Activated T-cell treated with anti-CD3 and anti-CD28 coated beads for 1 hour (primary cell): ENCODE measurements at places on chromosomes 4 and X.

DNA sequence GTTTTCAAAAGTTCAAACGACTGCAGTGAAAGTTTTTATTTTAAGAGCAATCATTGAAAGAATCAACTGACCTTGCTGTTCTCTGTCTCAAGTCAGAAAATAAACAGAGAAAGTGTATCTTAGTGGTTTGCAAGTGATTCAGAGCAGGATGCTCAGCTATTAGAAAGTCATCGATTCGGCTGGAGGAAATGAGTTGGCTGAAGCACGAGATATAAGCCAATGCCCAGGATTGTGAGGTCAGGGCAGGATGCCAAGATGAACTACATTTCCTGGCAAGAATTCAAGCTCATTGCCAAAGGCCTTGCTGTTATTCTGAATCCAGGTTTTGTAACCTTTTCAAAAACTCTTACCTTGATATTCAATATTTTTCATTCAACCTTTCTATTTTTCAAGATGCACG, 541.4 kb upstream of the BOD1L1 start:
- no peak for DNase-seq

- no peak for DNase-seq
These were observed 441.1 kb downstream of the KCNIP4 start for GRCh38 chr4:21507439-21507838.

GRCh38 chrX:132592880-132593279, 104.0 kb upstream of the MBNL3 start:
- no peak for DNase-seq

GRCh38 chr4:182478475-182478874, 235.3 kb downstream of the TENM3 start:
- no peak for DNase-seq

DNA sequence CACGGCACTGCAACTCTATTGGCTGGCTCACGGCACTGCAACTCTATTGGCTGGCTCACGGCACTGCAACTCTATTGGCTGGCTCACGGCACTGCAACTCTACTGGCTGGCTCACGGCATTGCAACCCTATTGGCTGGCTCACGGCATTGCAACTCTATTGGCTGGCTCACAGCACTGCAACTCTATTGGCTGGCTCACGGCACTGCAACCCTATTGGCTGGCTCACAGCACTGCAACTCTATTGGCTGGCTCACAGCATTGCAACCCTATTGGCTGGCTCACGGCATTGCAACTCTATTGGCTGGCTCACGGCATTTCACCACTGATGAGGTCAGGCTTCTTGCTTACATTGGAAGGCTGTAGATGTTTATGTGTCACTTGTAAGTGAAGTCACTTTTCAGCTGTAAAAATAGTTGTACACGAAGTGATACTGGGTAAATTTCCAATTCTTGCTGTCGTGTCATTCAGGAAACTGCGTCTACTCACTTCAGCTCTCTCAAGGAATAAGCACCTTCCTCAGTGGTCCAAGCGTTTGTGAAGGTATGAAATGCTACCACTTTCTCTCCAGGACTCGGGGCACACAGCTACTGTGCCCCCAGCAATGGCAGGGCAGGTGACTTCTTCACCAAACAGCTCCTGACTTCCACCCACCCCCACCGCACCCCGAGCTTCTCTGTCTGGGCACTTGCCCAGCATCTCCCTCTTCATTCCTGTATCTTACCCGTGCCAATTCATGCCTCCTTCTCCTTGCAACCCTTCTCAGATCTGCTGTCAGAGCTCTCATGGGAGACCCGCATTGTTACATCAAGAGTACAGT, 141.3 kb downstream of the AFAP1 start:
- DNase-seq = no peak

DNA sequence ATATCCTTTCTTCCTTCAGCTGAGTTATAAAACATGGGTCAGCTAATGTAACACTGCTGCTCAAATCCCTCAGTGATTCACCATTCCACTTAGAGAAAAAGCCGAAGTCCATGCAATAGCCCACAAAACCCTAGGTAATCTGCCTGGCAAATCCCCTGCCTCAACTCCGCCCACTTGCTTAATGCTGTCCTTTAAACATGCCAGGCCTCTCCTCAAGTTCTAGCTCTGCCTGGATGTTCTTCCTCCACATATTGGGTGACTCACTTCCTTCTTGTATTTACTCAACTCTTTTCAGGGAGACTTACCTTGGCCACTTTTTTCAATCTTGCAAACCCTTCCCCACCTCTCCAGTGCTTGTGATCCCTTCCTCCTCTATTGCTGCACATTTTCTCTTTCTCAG, 89.8 kb downstream of the EMCN start:
- no peak for DNase-seq

- no peak for DNase-seq
These were observed 52.0 kb upstream of the HS3ST1 start for GRCh38 chr4:11480683-11481082.

GRCh38 chrX:2933125-2933900, 4.2 kb upstream of the ARSD start:
- DNase-seq = no peak

DNA sequence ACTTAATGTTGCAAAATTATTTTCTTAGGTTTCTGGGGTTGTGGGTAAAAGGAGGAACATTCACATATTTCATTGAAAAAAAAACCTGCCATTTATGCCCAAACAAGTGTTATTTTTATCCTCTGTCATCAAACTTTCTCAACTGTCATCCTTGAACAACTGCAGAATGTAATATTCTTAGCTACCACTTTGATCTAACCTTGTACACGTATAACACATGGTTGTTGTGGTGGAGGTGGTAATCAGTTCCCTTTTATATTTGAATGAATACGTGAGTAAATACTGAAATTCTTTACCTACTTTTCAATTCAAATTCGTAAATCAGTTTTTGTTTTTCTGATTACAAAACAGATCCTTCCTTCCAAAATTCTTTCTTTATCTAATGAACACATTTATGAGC, 3.8 kb upstream of the AMMECR1 start:
- no peak for DNase-seq

DNA sequence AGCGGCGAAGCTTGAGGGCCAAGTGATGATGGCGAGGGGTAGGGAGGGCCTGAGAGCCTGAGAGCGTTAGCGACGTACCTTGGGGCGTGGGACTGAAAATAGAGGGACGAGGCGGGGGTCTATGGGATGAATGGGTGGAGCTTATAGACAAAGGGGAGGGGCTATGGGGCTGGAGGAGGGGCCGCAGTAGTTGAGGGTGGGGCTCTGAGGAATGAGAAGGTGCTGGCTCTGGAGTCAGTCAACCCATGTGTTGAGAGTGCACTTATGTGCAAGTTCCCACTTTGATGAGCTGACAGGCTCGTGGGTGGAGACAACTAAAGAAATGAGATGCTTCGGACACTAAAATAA, 488 bp downstream of the TBC1D25 start:
- peak; percentile 33 for DNase-seq

DNA sequence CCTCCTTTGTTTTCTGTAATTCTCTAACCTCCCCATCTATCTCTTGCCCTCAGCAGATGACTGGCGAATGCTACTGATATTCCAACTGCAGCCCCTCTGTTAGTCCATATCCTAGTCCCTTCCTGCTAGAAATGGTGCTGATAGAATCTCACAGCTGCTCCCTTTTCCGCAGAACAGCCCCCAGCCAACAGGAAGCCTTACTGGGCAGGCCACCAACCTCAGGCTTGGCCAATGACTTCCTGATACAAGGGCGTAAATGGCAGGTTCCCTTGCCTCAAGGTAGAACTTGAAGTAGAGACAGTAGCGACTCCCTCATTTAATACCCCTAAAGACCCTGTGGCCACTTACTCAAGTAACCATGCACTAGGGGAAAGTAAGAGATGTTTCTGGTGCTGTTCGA, 26.7 kb upstream of the SLC2A9 start:
- DNase-seq = no peak

DNA sequence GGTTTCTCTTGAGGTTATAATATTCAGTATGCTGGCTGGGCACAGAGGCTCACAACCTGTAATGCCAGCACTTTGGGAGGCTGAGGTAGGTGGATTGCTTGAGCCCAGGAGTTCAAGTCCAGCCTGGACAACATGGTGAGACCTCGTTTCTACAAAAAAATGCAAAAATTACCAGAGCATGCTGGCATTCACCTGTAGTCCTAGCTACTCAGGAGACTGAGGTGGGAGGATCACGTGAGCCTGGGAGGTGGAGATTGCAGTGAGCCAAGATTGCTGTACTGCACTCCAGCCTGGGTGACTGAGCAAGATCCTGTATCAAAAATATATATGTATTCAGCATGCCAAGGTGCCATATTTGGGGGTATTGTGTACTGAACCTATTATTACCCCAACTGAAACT, 552.5 kb downstream of the ADGRL3 start:
- DNase-seq = no peak

GRCh38 chr4:17112292-17112659, 213.8 kb upstream of the LDB2 start:
- DNase-seq = no peak

DNA sequence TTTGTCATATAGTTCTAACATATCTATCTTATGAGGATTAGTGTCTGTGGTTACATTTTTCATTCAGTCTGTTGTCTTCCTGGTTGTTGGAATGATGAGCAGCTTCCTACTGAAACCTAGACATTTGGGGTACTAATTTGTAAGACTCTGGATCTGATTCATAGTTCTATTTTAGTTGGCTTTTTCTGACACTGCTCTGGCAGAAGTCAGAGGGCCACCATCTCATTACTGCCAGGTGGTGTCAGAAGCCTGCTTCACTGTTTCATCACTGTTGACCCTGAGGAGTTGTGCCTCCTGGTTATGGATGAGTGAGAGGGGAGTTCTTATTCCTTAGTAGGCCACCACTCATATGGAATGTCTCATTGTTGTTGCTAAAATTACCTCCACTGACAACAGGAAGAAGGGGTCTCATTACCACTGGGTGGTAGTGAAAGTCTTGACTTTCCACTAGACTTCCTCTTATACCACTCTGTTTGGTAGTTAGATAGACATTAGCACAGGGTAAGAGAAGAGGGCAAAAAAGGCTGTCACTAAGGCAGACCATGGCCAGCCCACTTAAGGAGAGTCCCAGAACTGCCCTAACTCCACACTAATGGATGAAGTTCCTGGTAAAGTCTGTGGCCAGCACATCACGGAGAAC, 395.2 kb downstream of the SPOCK3 start:
- DNase-seq = no peak

GRCh38 chr4:105650190-105650589, 58.3 kb downstream of the INTS12 start:
- no peak for DNase-seq

DNA sequence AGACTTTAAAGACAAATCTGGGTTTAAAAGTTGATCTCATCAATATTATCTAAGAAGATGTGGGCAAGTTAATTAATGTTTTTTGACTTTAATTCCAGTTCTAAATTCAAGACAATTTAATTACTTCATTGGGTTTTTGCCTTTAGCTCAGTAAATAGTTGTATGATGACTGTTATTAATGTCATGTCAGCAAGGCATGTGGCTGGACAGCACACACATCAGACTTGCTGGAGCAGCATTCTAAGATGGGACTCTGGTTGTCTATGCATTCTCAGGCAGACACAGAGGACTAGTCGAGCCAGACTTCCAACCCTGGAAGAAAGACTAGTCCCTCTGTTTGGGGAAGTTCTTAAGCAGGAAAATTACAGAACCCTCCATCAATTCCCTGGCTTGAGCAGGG, 180.7 kb upstream of the GK2 start:
- DNase-seq = no peak

- DNase-seq = no peak
These were observed 21.7 kb upstream of the TBC1D8B start for GRCh38 chrX:106780664-106781377.

DNA sequence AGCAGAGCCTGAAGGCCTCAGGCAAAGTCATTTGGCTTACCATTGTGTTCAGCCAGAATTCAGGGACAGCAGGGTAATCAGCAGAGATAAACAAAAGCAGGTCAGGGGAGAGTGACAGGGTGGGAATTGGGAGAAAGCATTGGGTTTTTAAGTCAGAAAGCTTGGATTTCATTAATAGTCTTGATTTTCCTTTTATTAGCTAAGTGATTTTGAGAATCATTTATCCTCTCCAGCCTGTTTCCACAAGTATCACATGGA, 410.1 kb downstream of the HNRNPD start:
- DNase-seq = no peak

GRCh38 chr4:26568446-26568994, 15.4 kb upstream of the TBC1D19 start:
- no peak for DNase-seq

GRCh38 chr4:104879367-104879766, 267.3 kb upstream of the TET2 start:
- DNase-seq = no peak

DNA sequence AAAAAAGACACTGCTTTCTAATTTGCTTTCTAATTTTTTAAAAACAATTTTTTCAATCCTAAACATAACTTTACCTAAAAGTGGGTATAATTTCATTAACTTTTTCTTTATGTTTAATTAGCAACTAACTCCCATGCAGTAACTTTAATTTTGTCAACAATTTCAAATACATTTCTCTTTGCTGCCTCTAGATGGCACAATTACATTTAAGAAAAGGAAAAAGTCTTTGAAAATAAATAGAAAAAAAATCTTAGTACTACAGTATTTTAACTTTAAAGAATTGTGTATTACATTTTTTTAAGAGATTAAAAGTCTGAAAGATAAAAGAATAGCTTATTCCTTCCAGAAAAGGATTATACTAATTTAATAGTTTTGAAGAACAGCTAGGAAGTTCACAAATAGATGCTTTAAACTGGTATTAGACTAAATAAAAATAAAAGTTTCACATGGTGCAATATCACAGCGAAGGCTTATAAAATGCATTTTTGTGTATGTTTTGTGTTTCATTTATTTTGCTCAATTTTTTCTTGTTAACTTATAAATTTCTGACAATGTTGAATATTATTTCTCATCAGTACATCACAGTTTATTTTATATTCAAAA, 105.1 kb downstream of the ADGRA3 start:
- DNase-seq = no peak

DNA sequence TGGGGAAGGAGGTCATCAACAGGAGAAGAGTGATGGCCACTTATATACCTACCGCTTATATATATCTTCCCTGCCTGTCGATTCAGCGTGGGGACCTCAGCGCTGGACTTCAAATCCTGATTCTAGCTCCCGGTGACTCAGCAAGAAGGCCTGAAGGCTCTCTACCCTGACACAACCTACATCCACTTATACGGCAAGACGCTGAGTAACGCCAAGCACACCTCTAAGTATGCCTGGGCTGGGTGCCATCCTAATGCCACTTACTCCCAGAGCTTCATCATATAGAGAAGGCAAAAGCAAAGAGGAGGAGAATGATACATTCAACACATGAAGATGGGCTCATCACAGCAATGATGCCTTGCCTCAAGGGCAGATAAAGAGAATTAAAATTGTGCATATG, 198.3 kb downstream of the CHIC2 start:
- no peak for DNase-seq

GRCh38 chr4:84582988-84583875, at the start of gene CDS1:
TSS of gene CDS1 (plus strand) at chr4:84583127. CDS start at chr4:84583402, 275 bp downstream.
- no peak for DNase-seq
